ENCODE measurements at places on chromosomes 2 and 18.

DNA sequence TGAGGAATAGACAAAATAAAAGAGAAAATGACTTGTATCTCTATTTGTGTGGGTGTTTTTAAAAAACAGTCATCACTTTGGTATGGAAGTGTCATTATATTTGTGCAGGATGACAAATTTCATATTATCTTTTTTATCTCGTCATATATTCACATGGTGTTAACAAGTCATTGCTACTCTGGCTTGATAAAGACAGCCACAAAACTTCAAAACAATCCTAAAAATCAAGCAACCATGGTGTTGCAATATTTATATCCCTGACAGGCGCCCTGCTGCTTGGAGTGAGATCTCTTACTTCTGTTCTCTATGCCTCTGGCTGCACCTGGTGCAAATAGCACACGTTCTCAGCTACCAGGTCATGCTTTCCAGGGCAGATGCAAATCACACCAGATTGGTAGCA is 278.0 kb upstream of the EPHA4 start:
- DNase-seq: no peak

DNA sequence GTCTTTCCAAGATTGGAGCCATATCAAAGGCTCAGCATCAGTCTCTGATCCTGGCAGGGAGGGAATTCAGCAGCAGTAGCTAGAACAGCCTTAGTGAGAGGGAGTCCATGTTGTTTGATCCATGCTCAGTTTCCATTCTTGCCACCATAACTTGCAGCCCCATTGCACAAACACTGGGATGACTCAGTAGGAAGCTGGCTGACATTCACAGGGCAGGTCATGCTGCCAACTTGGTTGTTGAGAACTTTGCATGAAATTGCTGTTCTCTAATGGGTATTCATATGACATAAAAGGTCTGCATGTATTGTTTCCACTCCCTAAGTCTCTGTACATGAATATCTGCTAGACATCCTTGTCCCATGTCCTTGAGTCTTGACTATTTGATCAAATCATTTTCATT is 29.9 kb upstream of the STAT4 start:
- no peak for DNase-seq

DNA sequence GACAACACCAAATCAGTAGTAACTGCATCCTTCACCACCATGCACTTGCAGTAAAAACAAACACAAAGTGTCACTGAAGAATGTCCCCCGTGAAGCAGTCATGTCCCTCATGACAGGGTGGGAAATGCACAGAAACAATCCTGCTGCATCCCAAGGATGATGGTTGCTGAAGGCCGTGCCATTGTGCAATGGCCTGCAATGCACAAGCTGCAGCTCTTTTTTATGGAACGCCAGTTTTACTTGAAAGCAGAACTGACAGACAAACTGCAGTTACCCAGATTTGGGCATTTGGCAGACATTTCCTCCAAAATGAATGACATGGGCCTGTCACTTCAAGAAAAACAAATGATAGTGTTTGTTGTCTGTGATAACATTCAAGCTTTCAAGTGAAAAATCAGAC is 2.4 kb upstream of the CHST10 start:
- no peak for DNase-seq

GRCh38 chr2:238313991-238314350 is 6.3 kb upstream of the TRAF3IP1 start:
- no peak for DNase-seq

- DNase-seq: no peak
These were observed 329.4 kb upstream of the LYPD1 start for GRCh38 chr2:132999421-132999820.

DNA sequence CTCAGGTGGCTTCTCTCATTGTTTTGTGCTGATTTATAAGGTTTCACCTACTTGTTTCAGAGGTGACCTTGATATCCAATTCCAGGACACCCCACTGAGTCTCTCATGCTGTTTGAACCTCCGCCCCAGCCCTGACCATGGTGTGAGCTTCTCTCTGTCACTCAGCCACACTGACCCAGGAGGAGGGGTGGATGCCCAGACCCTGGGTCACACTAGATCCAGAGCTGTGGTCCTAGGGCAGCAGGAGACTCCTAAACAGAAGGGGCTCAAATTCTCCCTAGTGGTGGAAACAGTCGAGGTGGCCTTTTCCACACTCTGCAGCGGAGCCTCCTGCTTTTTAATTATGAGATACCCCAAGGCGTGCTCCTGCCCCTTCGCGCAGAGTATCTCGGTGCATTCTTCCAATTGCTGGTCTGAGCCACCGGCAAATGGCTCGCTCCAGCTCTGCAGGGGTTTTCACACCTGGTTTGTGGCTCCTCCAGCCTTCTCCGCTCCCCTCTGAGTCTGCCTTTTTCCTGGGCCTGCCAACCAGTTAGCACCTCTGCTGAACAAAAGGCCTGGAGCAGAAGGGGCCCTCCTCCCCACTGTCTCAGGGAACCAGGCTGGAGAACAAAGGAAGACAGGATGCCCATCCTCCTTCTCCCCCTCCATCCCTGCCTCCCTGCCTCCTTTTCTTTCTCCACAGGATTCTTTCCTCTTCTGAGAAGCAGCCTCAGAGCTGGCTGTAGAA is 147.3 kb upstream of the SPRED2 start:
- no peak for DNase-seq

GRCh38 chr18:474416-474815 is 26.1 kb downstream of the COLEC12 start:
- no peak for DNase-seq

- no peak for DNase-seq
These were observed 103.4 kb downstream of the ALMS1 start for GRCh38 chr2:73489053-73489452.

Measured in breast epithelium (tissue), 4 donors.